ENCODE measurements at places on chromosomes 6 and 20.
A peak's percentile ranks its signal among the peaks of the same experiment; 100 is the strongest.

- no peak for DNase-seq
Observed at GRCh38 chr6:90227673-90228072, 69.0 kb downstream of the BACH2 start.

DNA sequence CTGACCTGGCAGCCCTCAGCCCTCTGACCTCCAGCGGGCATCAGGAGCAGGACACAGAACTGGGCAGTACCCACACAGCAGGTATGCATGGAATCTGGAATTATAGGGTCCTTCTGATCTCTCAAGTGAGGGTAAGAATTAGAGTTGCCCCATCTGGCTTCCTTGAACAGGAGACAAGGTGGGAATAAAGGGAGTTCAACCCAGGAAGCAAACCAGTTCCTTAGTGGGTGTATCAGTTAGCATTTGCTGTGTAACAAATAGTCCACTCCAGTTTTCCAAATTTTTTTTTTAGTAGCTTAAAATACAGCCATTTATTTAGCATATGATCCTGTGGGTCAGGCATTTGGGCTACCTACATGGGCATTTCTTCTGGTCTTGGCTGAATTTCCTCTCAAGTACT lies 15.7 kb downstream of the MAVS start:
- DNase-seq = no peak

GRCh38 chr6:152745509-152746171 lies 5.0 kb upstream of the VIP start:
- DNase-seq = no peak

DNA sequence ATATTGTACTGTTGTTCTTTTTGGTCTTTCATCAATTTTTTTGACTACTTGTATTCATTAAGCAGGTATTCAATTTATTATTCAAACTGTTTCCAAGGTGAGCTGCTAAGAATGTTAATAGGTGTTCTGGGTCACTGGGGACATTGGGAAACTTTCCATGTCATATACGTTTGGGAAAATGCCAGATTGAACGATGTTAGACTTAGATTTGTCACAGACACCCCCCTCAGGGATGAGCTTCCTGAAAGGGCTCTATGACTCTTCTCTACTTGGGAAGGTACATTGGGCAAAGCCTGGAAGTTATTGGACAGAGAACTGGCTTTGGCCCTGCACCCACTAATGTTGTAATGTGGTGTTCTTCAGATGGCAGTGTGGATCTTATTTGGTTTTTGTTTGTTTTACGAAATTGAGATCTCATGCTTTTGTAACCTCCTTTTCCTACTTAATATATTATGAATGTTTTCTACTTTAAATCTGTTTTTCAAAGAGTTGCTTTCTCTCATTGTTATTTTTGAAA lies 42.1 kb downstream of the PLCB4 start:
- no peak for DNase-seq

DNA sequence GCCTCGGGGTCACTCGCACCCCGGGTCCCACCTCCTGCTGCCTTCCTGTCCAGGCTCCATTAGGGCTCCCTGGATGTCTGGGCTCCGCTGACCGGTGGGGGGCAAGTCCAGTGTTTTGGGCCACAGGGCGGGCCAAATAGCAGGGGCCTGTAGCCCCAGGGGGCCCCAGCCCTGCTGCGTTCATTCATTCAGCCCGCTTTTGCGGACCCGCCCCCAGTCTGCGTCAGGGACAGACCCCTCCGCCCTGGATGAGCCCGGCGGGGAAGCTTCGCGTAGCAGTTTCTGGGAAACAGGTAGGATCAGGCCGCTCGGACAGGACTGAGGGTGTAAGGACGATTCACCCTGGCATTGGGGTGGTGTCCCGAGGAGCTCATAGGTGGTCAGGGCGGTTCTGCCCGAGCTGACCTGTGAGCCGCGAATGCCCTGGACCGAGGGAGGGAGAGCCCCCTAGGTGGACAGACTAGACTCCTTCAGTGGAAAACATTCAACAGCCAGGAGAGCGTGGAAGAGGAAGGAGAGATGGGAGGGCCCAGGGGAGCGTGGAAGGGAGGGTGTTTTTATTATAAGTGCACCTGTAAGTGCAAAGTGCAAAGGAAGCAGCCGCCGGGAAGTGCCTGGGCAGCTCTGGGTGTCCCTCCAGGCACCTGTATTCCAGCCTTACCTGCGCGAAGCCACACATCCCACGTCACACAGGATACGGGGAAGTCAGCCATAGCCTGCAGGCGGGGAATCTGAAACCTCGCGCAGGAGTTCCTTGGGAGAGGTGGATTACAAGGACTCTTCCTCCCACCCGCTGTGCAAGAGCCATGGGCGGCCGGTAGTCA lies 662 bp downstream of the ENTPD6 start:
- peak; percentile 28 for DNase-seq

GRCh38 chr6:157099912-157100593 lies 223.3 kb downstream of the TMEM242 start:
- no peak for DNase-seq

- DNase-seq = no peak
Observed at GRCh38 chr20:38126932-38127621, 38.0 kb downstream of the TGM2 start.

DNA sequence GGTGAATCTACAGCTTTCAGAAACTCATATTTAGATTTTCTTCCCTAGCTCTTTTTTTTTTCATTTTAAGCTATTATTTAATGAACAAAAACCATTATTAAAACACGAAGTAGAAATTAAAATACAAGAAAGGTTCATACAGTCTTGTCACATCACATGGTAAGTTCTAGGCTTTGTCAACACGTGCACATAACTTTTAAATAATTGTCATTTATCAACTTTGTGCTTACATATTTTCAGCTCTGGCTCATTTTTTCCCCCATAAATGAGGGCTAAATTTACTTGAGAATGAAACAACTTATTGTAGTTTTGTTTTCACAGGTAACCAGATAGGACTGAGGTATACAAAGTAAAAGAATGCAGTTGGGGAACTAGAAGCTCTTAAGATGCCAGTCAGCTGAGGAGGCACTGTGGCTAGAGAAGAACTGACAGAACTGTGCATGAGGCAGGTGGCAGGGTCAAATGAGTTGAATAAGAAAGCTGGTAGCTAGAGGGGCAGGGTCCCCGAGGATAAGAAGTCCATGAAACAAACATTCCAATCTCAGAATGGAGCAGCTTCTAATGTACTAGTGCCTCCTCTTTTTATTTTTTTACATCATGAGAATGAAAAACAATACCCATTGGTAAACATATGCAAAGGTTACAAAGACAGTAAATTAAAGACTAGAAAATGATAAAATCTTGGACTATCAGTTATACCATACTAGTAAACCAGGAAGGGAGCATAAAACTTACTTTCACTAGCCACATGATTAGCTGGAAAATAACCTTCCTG lies 141.5 kb downstream of the MYB start:
- DNase-seq = no peak

GRCh38 chr20:51393571-51393970 lies 148.9 kb downstream of the NFATC2 start:
- DNase-seq = no peak

DNA sequence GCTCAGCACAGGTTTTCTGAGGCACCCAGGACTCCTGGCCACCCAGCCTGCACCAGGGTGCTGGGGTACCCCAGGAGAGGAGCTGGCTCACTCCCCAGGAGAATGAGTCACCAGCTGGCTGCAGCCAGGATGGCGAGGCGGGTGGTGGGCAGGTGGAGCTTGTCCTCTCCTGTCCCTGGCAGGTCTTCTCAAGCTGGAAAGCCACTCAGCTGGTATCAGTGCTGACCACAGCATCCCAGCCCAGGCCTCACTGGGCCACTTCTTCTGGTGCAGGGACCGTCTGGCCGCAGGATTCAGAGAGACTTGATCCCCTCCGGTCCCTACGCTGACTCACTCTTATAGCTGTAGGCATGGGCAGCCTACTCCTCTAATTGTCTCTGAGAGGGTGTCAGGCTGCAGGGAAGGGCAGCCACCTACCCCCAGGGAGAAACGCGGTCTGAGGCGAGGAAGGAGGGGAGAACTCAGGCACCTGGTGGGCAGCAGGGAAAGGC lies 22.2 kb downstream of the TFEB start:
- DNase-seq = no peak

DNA sequence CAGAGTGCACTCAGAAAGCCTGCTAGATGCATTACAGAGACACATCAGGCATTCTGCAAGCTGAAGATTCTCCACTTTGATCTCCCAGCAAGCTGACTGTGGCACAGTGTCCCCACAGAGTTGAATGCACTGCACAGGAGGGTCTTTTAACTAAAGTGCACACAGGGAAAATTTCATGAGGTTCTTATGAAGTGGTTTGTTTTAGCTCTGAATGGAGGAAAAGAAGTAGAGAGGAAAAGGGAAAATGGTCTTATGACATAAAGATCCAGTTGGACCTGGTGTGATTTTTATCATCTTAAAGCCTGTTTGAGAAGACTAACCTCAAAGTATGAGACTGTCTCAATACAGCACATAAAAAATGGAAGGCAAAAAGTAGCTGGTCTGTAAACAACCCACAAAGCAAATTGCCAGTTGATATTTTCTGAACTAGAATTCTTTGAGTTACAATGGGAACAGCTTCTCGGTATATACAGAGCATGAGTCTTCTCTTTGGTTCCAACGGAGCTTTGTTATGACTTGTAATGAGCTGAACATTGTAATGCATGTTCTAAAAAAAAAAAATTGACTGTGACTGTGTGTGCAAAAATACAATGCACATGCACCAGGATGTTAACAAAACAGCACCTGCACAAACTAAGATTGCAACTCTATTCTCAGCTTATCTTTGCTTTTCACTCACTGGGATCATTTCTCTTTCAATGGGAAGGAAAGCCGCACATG lies 383.0 kb upstream of the ID4 start:
- DNase-seq = no peak

- no peak for DNase-seq
Observed at GRCh38 chr6:3352678-3353077, 93.9 kb downstream of the PSMG4 start.

- no peak for DNase-seq
Observed at GRCh38 chr6:4941782-4942672, 61.8 kb downstream of the RPP40 start.

- no peak for DNase-seq
Observed at GRCh38 chr6:106977246-106977645, 2.7 kb upstream of the CD24 start.

DNA sequence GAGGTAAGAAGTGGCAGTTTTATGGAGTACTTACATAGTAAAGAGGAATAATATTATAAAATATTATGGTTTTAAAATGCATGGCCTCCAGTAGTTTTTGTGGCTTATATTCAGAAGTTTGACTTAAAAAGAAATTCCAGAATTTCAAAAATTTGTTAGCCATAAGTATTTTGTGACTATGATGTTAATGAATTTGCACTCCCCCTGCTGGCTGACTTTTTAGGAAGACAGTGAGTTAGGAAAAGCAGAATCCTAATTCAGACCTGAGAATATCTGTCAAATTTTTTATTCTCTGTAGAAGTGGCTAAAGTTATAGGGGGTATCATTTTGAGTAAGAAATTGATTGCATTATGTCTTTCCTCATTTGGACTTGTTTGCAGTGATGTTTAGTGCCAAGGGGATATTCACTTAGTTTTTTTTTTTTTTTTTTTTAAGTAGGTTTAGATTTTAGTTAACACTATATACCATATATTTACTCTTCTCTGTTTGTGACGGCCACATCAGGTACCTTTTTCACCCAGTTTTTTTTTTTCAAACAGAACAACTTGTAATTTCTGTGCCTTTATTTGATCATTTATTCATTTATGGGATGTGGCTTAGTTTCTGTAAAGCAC lies 40.8 kb downstream of the ZFAND3 start:
- DNase-seq = no peak

DNA sequence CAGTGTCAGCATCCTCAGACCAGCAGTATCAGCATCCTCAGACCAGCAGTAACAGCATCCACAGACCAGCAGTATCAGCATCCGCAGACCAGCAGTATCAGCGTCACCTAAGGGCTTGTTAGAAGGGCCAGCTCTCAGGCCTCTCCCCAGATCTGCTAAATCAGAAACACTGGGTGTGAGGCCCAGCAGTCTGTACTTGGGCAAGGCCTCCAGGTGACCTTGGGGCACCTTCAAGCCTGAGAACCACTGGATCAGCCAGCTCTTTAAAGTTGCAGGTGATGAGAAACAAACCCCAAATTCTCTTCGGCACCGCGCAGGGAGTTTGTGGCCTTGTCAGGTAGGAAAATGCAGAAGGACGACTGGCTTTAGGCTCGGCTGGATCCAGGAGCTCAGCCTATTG lies 290.5 kb upstream of the CDH4 start:
- DNase-seq = no peak

- no peak for DNase-seq
Observed at GRCh38 chr6:364609-365540, 26.7 kb upstream of the IRF4 start.

- DNase-seq = no peak
Observed at GRCh38 chr6:130029163-130029562, 10.8 kb downstream of the L3MBTL3 start.

GRCh38 chr6:47633141-47633540 lies 65.2 kb upstream of the ADGRF4 start:
- no peak for DNase-seq

GRCh38 chr6:82878812-82879211 lies 186.8 kb downstream of the UBE3D start:
- no peak for DNase-seq

- DNase-seq = no peak
Observed at GRCh38 chr6:47076422-47077344, 34.6 kb upstream of the ADGRF1 start.

Data from NCI-H1105 (cell line).